ENCODE measurements at places on chromosomes 13 and 19.

- peak; percentile 85 for DNase-seq
- H3K27ac ChIP-seq, result peak within 1 kb of the TSS; percentile 74
- H3K36me3 ChIP-seq, result no peaks in the 10 kb centered on the region
- peaks cover 16% of the 10 kb centered on the region for H3K4me1 ChIP-seq
- H3K27me3 ChIP-seq, result no peaks in the 10 kb centered on the region
These were observed at the start of gene HOMER3 for GRCh38 chr19:18940769-18941627. Gene HOMER3, minus strand, starts transcription at chr19:18941217. Its CDS starts 2,235 bp downstream, at chr19:18938982.

DNA sequence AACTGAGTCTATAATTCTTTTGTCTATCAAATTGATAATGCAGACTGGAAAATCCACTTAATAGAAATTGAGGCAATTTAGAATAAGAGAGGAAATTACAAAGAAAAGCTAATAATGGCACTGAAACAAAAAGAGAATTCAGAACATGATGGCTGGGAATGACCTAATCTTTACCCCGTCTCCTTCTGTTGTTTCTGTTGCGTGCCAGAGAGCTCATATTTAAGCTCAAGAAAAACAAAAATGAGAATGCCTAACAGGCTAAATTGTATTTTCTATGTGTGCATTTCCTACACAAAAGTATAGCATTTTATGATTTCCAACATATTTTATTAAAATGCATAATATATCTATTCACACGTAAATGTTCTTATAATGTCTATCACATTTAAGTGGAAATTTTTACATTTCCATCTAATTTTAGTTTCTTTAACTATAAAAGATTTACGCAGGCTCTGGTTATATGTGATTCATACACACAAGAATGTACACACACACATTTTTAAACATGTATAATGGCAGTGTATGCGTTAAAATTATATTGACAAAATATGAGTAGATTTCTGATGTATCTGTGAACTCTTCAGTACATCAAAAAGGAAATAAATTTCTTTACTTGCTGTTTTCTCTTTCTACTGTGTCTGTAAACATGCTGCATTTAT is 432.3 kb downstream of the SLITRK6 start:
- no peak overlapping the region for H3K27ac ChIP-seq
- H3K4me3 ChIP-seq, result no peak overlapping the region
- no peak for DNase-seq

- H3K27me3 ChIP-seq, result no peaks in the 10 kb centered on the region
- no peaks in the 10 kb centered on the region for H3K36me3 ChIP-seq
- peak; percentile 78 for DNase-seq
- H3K4me1 ChIP-seq, result peaks cover 4% of the 10 kb centered on the region
- peak overlapping the region; percentile 8 for H3K4me3 ChIP-seq
These were observed 1505.1 kb upstream of the SLC10A2 start for GRCh38 chr13:104571161-104571892.

DNA sequence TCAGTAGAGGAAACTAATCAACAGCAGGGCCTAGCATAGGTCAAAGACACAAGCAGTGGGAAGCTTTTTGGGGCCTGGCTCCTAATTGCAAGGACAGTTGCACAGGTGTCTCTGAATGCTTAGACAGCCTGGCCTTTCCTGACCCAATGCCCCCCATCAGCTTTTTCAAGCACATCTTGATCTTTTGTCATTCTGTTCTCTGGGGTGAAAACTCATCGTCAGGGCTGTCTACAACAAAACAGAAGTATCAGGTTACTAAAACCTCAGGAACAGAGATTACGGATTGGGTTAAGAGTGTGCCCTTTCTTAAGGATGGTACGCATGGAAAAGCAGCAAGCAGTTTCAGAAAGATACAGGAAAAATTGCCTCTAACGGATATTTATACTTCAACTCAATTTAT is 8.3 kb upstream of the ZNF254 start:
- H3K27ac ChIP-seq, result no peak overlapping the region
- H3K27me3 ChIP-seq, result no peaks in the 10 kb centered on the region
- H3K4me1 ChIP-seq, result no peaks in the 10 kb centered on the region
- peaks cover 9% of the 10 kb centered on the region for H3K36me3 ChIP-seq
- no peak for DNase-seq

DNA sequence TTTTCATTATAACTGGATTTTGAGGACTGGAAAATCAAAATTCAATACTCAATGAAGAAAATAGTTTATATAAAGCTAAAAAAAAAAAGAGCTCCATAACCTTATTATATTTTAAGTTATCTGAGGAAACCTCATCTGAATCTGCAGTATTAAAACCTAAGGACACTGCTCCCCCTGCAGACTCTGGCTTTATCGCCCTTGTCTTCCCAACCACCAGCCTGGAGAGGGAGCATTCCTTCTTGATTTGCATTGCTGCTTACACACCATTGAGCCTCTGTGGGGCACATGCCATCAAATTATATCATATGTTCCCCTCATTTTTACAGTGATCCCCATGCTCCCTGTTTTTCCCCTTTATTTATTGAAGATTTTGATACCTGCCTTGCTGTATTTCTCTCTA is 871.4 kb upstream of the GPC6 start:
- no peaks in the 10 kb centered on the region for H3K4me1 ChIP-seq
- H3K27ac ChIP-seq, result no peak overlapping the region
- DNase-seq, result no peak
- H3K4me3 ChIP-seq, result no peak overlapping the region
- no peaks in the 10 kb centered on the region for H3K27me3 ChIP-seq

- no peak for DNase-seq
- H3K36me3 ChIP-seq, result no peaks in the 10 kb centered on the region
- no peak overlapping the region for H3K4me3 ChIP-seq
- H3K4me1 ChIP-seq, result no peaks in the 10 kb centered on the region
- no peaks in the 10 kb centered on the region for H3K27me3 ChIP-seq
These were observed 18.0 kb downstream of the CATSPERD start for GRCh38 chr19:5738423-5738822.

GRCh38 chr13:34857558-34858325 is 84.3 kb upstream of the NBEA start:
- DNase-seq, result no peak
- no peaks in the 10 kb centered on the region for H3K4me1 ChIP-seq
- no peaks in the 10 kb centered on the region for H3K27me3 ChIP-seq
- H3K36me3 ChIP-seq, result no peaks in the 10 kb centered on the region
- H3K27ac ChIP-seq, result no peak overlapping the region
- no peak overlapping the region for H3K4me3 ChIP-seq

GRCh38 chr19:1392939-1393530 is 8.3 kb downstream of the GAMT start:
- H3K4me1 ChIP-seq, result peaks cover 10% of the 10 kb centered on the region
- no peak for DNase-seq
- H3K36me3 ChIP-seq, result no peaks in the 10 kb centered on the region
- H3K4me3 ChIP-seq, result no peak overlapping the region

- H3K27me3 ChIP-seq, result peaks cover 64% of the 10 kb centered on the region
- peaks cover 4% of the 10 kb centered on the region for H3K4me1 ChIP-seq
- no peak overlapping the region for H3K27ac ChIP-seq
- no peak overlapping the region for H3K4me3 ChIP-seq
- H3K36me3 ChIP-seq, result no peaks in the 10 kb centered on the region
These were observed 28.3 kb downstream of the EFNA2 start for GRCh38 chr19:1313695-1314613.

- H3K27ac ChIP-seq, result no peak within 1 kb of the TSS
- DNase-seq, result no peak
- H3K36me3 ChIP-seq, result no peaks in the 10 kb centered on the region
- peaks cover 95% of the 10 kb centered on the region for H3K27me3 ChIP-seq
- peaks cover 12% of the 10 kb centered on the region for H3K4me1 ChIP-seq
- H3K4me3 ChIP-seq, result peak within 1 kb of the TSS; percentile 27
These were observed at the start of gene SOX1 for GRCh38 chr13:112067116-112067741. Gene SOX1, plus strand, starts transcription at chr13:112067149. Its CDS starts 510 bp downstream, at chr13:112067659.

DNA sequence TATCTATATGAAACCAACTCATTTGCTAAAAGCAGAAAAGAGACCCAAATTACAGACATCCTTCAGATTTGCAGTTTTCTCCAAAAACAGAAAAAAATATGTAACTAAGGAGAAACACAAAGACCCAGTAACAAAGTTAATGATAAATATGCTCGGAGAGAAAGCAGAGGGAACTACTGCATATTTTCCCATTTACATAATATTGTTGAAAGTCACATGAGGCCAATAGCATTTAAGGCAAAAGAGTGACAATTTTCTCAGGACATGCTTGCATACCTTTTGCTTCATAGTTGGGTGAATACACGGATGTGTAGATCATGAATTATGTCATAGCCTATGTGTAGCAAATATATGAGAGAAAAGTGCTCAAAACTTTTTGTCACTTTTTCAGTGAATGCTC is 310.3 kb downstream of the EFNB2 start:
- no peaks in the 10 kb centered on the region for H3K4me1 ChIP-seq
- no peaks in the 10 kb centered on the region for H3K27me3 ChIP-seq
- no peaks in the 10 kb centered on the region for H3K36me3 ChIP-seq
- no peak overlapping the region for H3K27ac ChIP-seq
- H3K4me3 ChIP-seq, result no peak overlapping the region
- no peak for DNase-seq

GRCh38 chr19:30255791-30256495 is 116.2 kb upstream of the ZNF536 start:
- no peak overlapping the region for H3K4me3 ChIP-seq
- H3K27ac ChIP-seq, result no peak overlapping the region
- H3K36me3 ChIP-seq, result no peaks in the 10 kb centered on the region
- no peak for DNase-seq
- H3K27me3 ChIP-seq, result peaks cover 65% of the 10 kb centered on the region
- H3K4me1 ChIP-seq, result no peaks in the 10 kb centered on the region

- H3K4me3 ChIP-seq, result no peak overlapping the region
- no peak overlapping the region for H3K27ac ChIP-seq
- no peaks in the 10 kb centered on the region for H3K36me3 ChIP-seq
- H3K4me1 ChIP-seq, result no peaks in the 10 kb centered on the region
- peaks cover 29% of the 10 kb centered on the region for H3K27me3 ChIP-seq
These were observed 10.6 kb downstream of the ERICH6B start for GRCh38 chr13:45604892-45605291.

- no peak for DNase-seq
- H3K4me3 ChIP-seq, result no peak overlapping the region
- no peak overlapping the region for H3K27ac ChIP-seq
- no peaks in the 10 kb centered on the region for H3K36me3 ChIP-seq
- H3K4me1 ChIP-seq, result no peaks in the 10 kb centered on the region
- H3K27me3 ChIP-seq, result no peaks in the 10 kb centered on the region
These were observed 395.2 kb downstream of the MYO16 start for GRCh38 chr13:109024611-109025010.

DNA sequence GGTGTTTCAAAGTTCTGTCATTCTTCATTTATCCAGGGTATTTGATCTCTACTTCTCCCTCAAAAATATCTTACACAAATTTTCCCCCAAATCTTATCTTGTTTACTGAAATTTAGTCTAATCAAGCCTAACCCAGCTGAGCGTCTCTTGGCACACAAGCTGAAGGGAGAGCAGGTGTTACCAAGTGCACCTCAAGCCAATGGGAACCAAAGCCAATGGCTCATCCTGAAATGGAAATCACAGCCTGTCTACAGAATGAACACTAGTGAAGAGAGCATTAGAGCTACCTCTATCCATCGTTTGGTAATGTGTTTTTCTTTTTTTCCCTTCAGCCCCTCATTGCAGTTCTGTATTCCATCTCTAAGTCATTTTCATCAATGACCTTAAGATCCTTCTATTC is 1350.8 kb downstream of the OLFM4 start:
- H3K36me3 ChIP-seq, result no peaks in the 10 kb centered on the region
- H3K27ac ChIP-seq, result no peak overlapping the region
- no peak for DNase-seq

GRCh38 chr13:39516096-39516495 is 86.9 kb downstream of the LHFPL6 start:
- peak; percentile 48 for DNase-seq
- peak overlapping the region; percentile 56 for H3K27ac ChIP-seq
- H3K36me3 ChIP-seq, result no peaks in the 10 kb centered on the region
- H3K4me3 ChIP-seq, result no peak overlapping the region
- peaks cover 14% of the 10 kb centered on the region for H3K4me1 ChIP-seq

DNA sequence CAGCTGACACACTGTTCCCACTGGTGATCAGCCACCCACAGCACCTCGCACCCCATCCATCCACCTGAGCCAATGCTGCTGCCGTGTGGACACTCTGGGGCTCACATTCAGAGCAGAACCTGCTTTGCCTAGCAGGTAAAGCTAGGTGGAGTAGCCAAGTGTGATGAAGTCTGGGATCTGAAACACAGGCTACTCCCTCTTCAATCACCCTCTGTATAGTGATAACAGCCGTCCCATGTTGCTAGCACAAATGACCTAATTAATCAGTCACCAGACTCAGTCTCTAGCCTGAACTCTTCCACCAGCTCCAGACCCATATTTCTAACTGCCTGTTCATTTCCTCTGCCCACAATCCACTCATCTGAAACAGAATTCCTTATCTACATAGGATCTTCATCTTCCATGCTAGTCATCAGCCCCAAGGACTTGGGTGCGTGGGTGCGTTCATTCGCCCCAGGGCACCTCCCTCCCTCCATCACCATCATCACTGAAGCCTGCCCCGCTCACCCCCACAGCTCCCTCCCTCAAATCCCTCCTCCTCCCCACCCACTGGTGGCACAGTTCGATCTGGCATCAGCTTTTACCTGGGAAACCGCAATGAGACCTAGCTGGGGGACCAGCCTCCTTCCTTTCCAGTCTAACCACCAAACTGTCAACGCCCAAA is 19.8 kb downstream of the STK24 start:
- peaks cover 94% of the 10 kb centered on the region for H3K4me1 ChIP-seq
- peaks cover 4% of the 10 kb centered on the region for H3K36me3 ChIP-seq
- no peaks in the 10 kb centered on the region for H3K27me3 ChIP-seq
- H3K27ac ChIP-seq, result no peak overlapping the region

GRCh38 chr13:26821672-26822071 is 61.1 kb upstream of the GPR12 start:
- no peak for DNase-seq
- no peak overlapping the region for H3K4me3 ChIP-seq
- H3K36me3 ChIP-seq, result no peaks in the 10 kb centered on the region
- H3K4me1 ChIP-seq, result peaks cover 3% of the 10 kb centered on the region
- no peaks in the 10 kb centered on the region for H3K27me3 ChIP-seq

DNA sequence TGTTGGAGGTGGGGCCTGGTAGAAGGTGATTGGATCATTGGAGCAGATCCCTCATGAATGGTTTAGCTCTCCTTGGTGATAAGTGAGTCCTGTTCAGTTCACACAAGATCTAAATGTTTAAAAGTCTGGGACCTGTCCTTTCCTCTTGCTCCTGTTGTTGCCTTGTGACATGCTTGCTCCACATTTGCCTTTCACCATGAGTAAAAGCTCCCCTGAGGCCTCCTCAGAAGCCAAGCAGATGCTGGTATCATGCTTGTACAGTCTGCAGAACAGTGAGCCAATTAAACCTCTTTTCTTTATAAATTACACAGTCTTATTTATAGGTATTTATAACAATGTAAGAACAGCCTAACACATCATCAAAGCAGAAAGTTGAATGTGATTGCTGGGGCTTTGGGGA is 24.2 kb upstream of the RFC3 start:
- no peaks in the 10 kb centered on the region for H3K36me3 ChIP-seq
- no peak overlapping the region for H3K4me3 ChIP-seq
- no peak for DNase-seq
- H3K27me3 ChIP-seq, result no peaks in the 10 kb centered on the region
- H3K27ac ChIP-seq, result no peak overlapping the region

GRCh38 chr19:50358483-50359327 is 6.7 kb downstream of the NAPSA start:
- H3K4me1 ChIP-seq, result no peaks in the 10 kb centered on the region
- H3K27ac ChIP-seq, result peak overlapping the region; percentile 88
- DNase-seq, result peak; percentile 55
- no peak overlapping the region for H3K4me3 ChIP-seq
- H3K36me3 ChIP-seq, result no peaks in the 10 kb centered on the region
- no peaks in the 10 kb centered on the region for H3K27me3 ChIP-seq

- H3K27ac ChIP-seq, result no peak overlapping the region
- H3K4me3 ChIP-seq, result no peak overlapping the region
- H3K27me3 ChIP-seq, result no peaks in the 10 kb centered on the region
These were observed 446.4 kb downstream of the DCT start for GRCh38 chr13:94033098-94033497.

GRCh38 chr13:87666831-87667230 is 4.3 kb upstream of the SLITRK5 start:
- no peak overlapping the region for H3K4me3 ChIP-seq
- H3K27ac ChIP-seq, result no peak overlapping the region
- no peaks in the 10 kb centered on the region for H3K4me1 ChIP-seq
- no peak for DNase-seq

All from heart right ventricle (tissue), 16 donors.